Activated T-helper 17 cell treated with anti-CD3 and anti-CD28 coated beads, Interleukin-2, amount 50 U/mL, for 72 hours (primary cell): ENCODE measurements at places on chromosomes 7 and 10.
A peak's percentile ranks its signal among the peaks of the same experiment; 100 is the strongest.

DNA sequence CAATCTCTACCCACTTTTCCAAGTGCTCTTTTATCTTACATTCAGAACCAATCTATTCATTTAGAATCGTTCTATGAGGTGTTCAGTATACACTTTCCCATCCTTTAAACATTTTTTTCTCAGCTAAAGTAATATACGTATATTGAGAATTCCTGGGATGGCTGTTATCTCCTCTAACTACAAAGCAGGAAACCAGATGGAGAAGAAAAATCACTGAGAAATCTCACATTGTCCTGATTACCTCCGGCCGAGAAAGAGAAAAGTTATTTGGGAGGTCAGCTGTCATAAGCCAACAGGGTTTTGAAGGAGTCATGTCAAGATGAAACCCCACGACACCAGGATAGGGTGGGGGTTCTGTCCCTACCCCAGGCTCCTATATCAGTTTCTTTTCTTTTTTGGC, 99.2 kb upstream of the KDM7A start:
- ATAC-seq, result no peak

GRCh38 chr10:69479240-69480067, 28.2 kb downstream of the TSPAN15 start:
- ATAC-seq, result no peak

DNA sequence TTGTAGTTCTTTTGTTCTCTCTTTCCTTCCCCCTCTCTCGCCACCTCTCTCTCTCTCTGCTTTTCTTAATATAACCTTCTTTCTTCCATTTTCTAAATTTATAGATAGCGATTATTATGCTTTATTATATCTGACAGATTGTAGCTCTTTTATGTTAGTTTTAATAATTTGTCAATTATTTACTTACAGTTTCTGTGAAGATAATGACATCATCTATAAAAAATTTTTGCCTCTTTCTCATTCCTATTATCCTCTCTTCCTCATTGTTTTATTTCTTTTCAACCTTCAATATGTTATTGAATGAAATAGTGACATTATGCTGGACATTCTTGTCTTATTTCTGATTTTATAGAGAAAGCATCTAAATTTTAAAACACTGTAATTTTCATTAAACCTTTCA, 469.6 kb upstream of the NRG3 start:
- no peak for ATAC-seq

DNA sequence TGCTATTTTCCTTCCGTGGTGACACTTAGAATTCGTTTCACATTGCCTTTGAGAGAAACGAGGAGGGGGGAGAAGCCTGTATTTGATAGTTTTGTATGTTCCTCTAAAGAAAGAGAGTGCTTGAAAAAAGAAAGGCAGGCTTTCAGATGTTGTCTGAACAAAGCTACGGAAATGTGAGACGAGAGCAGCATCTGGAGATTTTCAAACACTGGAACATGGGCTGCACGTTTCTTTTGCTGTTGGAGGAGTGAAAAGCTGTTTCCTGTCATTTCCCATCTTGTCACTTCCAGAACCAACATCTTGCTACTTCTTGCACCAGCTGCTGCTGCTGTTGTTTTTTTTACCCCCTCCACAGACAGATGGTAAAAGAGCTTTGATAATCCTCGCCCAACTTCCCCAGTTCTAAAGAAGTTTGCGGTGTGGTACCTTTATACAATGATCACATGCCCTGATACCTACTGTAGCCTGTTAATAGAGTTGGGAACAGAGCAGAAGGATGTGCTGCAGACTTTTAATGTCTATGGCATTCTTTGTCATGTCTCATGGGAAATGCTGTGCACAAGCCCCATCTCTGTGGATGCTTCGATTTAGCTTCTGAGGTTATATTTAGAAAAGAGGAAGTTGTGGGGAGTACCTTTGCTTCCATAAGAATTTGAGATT, 408.1 kb downstream of the AUTS2 start:
- no peak for ATAC-seq

DNA sequence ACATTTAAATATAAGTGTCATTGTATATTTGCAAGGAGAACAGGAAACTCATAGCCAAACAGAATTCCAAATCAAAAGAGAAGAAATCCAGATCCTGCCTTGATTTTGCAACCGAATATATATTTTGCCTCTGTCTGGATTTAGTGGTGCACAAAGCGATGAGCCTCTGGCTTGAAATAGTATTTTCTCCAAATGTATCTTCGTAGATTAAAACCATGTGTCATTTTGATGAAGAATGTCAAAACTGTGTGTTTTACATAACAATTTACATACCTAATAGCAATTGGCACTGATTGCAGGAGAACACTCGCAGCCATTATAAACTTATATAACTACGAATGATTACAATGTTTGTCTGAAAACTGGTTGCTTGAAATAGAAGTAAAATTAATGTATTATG, 156.4 kb downstream of the ARID5B start:
- ATAC-seq, result no peak

DNA sequence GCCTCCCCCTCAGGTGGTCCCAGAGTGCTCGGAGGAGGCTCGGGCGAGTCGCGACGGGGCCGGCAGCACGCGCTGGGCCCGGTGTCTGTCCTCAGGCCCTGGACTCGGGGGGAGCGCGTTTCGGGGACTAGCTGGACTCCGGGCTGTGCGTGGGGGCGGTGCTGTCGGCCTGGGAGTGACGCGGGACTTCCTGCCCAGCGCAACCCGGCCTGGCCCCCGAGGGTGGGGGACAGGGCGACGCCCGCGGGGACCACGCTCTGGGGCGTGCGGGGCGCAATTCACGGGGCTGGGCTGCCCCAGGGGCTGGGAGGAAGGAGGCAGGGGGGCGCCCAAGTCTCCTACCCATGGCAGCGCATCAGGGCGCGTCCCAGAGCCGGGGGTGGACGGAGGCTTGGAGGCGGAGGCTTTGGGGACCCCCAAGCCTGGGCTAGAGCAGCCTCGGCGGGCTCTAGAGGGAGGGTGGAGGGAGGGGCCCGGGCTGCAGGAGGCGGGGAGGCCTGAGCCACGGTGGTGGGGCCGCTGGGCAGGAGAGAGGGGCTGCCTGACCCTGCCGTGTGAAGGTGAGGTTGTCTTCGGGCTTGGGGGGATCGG, 2.3 kb upstream of the VENTX start:
- peak; percentile 41 for ATAC-seq
